Activated T-cell treated with anti-CD3 and anti-CD28 coated beads for 4 hours (primary cell): ENCODE measurements at places on chromosomes 4 and X.

- no peak for DNase-seq
These were observed 53.0 kb upstream of the RASSF6 start for GRCh38 chr4:73673286-73673685.

GRCh38 chr4:73868206-73869129 is 725 bp upstream of the CXCL1 start:
- DNase-seq: no peak

DNA sequence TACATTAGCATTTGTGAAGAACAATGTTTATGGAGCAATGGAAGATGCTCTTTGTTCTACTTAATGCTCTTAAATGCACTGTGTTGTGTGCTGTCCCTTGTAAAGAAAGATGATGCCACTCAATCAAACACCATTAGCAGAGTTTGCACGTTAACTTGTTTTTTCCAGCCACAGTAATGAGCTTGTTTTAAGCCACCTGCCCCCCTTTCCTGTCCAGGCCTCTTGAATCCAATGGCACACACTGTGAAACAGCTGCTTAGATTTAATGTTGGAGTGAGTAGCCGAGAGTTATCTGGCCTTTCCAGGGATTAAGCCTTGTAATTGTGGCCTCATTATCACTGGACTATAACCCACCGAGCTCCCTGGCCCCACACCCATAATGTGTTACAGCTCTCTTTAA is 86.0 kb downstream of the PAK3 start:
- DNase-seq: no peak

DNA sequence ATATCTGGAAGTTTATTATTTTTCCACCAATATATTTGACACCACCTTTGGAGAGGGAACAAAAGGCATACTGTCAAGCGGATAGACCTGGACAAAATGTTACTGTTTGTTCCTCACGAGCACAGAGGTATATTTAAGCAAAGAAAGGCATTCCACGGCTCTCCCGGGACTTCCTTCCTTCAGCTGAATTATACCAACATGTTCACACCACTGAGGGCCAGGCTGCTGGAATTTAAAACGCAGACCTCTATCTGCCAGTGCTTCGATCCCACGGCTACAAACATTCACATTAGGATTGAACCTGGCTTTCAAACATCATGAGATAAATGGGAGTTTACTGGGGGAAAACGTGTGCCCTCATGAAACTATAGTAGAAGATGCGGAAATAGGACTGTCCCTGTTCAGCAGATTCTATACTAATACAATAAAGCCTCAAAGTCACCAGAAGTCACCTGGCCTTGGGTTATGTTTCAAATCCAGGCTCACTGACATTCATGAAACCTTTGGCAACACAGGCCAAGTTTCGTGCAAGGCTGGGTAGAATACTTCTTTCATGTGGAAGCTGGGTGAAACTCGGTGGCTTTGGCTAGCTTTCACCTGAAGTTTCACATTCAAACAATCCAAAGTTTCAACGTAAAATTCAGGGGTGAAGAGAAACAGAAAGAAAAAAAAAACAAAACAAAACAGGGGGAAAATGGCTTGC is 39.5 kb downstream of the SORBS2 start:
- no peak for DNase-seq
